Activated T-cell treated with anti-CD3 and anti-CD28 coated beads for 1 hour (primary cell): ENCODE measurements at places on chromosomes 11 and 22.
A peak's percentile ranks its signal among the peaks of the same experiment; 100 is the strongest.

GRCh38 chr11:86802601-86803051 lies 2.3 kb downstream of the PRSS23 start:
- no peak for DNase-seq

GRCh38 chr11:120880498-120881175 lies 143.3 kb upstream of the TBCEL start:
- no peak for DNase-seq

- DNase-seq = no peak
Observed at GRCh38 chr11:10590218-10590915, 21.9 kb upstream of the LYVE1 start.

GRCh38 chr11:71543866-71544265 lies 4.4 kb upstream of the KRTAP5-9 start:
- DNase-seq = no peak

- DNase-seq = no peak
Observed at GRCh38 chr11:104105155-104105554, 58.8 kb downstream of the PDGFD start.

DNA sequence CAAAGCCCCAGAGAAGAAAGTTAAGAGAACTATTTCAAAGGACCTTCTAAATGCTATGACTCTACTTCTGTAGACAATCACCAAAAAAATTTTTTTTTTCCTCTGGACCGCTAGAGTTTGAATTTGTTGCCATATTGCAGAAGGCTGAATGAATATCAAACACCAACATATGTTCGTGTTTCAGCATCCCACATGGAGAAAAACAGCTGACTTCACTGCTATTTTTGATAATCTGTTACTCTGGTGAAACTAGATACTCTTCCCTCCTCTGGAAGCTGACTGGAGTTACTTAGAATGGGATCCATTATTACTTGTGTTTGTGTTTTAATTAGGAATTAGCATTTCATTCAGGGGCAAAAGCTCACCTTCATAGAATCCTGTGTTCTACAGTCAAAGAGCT lies 447.0 kb downstream of the AASDHPPT start:
- DNase-seq = no peak

GRCh38 chr11:5239046-5239445 lies 4.8 kb upstream of the HBD start:
- DNase-seq = no peak

- DNase-seq = no peak
Observed at GRCh38 chr22:34481090-34481489, 560.8 kb upstream of the LARGE1 start.

DNA sequence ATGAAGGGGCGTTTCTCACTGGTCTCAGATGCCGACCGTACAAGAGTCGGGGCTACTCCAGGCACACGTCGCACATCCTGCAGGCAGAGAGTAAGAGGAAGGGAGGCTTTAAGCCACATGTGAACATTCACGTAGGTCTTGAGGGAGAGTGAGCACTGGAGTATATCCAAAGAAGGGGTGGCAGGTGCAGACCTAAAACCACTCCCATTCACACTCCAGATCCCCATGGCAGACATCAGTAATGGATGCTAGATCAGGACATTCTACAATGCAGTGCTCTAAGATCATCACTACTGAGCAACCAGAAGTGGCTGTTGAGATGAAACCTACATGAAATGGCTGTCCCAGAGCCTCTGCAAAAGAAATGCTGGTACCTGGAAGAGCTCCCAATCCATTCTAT lies 39.0 kb downstream of the WT1 start:
- DNase-seq = no peak

GRCh38 chr11:61966734-61967115 lies 709 bp downstream of the FTH1 start:
- peak; percentile 16 for DNase-seq

DNA sequence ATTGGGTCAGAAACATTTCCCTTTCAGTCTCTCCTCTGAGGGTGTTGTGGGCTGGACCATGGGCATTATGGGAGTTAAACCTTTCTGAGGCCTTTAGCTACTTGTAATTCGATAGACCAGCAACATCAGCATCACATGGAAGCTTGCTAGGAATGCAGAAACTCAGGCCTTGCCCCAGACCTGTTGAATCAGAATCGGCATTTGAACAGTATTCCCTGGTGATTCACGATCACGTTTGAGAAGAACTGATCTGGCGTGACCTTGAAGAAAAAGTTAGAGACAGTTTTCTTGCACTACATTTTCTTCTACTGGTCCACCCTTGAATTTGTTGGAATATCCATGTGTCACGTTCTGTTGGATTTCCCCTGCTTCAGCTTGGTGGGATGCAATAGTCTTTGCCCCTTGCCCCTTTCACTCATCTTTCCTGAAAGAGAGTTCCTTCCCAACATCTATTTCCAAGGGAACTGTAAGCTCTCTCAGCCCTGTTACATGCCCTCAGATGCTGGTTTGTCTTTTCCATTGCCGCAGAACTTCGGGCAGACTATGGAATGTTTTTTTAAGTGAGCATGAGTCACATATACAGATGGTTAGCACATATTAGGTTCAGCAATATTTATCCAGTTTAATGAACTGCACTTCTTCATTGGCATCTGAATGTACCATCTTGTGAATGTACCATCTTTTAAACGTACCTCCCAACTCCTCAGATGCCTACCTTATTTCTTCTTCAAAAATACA lies 23.9 kb downstream of the EHF start:
- no peak for DNase-seq

- no peak for DNase-seq
Observed at GRCh38 chr11:27464289-27464696, 8.3 kb downstream of the LGR4 start.

GRCh38 chr11:14132312-14132711 lies 169.8 kb downstream of the SPON1 start:
- no peak for DNase-seq

DNA sequence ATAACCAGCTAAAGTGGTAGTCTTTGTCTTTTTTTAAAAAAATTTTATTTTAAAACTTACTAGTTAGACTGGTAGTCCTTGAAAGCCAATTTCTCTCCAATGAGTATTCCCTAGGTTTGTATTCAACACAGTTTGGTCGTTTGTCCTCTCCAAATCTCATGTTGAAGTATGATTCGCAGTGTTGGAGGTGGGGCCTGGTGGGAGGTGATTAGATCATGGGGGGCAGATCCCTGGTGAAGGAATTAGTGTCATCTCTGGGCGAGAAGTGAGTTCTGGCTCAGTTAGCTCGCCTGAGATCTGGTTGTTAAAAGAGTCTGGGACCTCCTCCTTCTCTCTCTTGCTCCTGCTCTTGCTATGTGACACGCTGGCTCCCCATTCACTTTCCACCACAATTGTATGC lies 18.0 kb downstream of the FLI1 start:
- DNase-seq = no peak

DNA sequence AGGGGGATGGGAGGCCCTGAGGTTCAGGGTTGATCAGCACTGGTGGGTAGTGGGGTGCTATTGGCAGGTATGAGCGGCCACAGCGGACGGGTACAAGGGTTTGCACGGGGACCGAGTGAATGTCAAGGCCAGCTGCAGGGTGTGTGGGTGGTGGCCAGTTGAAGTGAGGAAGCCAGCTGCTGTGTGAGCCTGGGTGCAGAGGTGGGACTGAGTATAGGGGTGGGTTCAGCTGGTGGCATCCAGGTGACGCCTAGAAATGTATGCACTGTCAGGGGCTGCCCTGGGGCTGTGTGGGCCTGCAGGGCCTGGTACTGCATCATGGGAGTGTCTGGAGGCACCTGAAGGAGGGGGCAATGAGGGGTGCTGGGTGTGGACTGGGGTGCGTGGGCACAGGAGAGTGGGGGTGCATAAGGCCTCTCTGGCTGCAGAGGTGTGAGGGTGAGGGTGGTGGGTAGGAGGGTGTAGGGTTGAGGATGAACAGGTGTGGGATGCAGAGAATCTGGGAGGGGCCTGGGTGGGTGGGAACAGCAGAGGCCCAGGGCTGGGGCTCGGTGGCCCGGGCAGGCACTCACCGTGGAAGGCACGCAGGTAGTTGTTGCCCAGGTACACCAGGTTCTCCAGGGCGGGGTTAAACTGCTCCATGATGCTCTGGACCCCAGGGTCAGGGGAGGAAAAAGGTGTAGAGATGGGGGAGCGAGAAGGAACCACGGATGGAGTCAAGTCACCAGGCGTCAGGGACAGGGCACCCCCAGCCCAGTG lies 1.7 kb downstream of the BAIAP2L2 start:
- no peak for DNase-seq

DNA sequence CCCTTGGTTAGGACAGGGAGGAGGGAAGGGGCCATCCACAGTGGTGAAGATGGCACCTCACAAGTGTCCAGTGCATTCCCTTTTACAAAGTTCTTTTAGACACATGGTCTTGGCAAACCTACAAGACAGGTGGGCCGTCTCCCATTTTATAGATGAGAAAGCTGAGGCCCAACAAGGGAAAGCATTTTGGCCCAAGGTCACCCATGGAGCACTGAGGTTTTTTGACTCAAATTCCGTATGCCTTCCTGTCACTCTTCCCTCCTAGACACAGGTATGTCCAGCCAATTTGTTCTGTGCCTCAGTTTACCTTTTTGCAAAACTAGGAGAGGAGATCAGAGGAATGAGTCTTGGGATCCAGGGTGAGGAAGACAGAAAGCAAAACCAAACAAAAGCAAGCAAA lies 1.2 kb downstream of the C1QTNF4 start:
- DNase-seq = no peak

- DNase-seq = no peak
Observed at GRCh38 chr11:111538407-111539114, 2.0 kb upstream of the LAYN start.

- DNase-seq = no peak
Observed at GRCh38 chr11:69035150-69035945, 13.4 kb upstream of the TPCN2 start.

DNA sequence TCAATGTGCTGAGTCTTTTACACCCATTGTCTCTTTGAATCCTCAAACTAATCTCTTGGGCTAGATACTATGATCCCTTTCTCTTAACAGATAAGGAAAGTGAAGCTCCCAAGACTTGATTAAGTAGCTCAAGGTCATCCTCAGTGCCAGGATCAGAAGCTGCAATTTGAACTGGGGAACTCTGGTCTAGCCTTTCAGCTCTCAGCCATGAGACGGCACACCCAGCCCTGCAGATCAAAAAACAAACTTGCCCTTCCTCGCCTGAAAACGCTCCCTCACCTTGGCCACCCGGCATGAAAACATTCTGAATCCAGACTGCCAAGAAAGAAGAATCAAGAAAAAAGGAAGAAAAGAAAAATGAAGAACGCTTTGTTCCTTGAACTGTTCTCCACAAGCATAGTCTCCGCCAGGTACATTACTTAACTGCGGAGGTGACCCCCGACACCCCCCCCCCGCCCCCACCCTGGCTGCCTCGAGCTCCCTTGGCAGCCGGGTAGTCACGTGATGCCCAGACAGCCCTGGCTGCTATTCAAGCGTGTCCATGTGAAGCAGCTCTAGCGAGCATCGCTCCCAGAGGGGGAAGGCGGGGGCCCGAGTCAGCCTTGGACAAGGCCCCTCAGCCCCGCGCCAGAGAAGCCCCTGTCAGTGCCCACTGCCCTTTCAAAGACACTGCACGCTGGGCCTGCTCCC lies 451.2 kb downstream of the MIAT start:
- DNase-seq = no peak

- DNase-seq = no peak
Observed at GRCh38 chr11:129287920-129288319, 87.7 kb upstream of the BARX2 start.

DNA sequence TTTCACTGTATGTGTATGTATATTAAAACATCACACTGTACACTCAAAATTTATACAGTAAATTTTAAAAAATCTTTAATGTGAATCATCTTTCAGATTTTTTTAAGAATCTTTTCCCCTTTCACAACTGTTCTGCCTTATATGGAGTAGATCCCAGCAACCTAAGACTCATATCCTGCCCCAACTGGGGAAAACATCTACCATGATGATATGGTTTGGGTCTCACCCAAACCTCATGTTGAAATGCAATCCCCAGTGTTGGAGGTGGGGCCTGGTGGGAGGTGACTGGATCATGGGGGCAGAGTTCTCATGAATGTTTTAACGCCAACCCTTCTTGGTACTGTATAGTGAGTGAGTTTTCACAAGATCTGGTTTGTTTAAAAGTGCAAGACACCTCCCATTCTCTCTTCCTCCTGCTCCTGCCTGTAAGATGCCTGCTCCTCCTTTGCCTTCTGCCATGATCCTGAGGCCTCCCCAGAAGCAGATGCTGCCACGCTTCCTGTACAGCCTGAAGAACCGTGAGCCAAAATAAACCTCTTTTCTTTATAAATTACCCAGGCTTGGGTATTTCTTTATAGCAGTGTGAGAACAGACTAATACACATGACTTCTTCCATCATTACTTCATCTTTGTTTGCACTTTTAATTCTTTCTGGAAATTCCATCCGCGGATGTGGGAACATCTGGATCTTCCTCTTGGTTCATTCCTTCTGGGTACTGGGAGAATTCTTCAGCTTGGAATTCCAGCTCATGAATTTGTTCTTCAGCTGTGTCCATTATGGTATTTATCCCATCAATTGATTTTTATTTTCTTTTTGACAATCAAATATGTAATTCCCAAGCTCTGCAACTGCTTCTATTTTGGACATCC lies 36.9 kb downstream of the LINC01488 start:
- DNase-seq = no peak

GRCh38 chr22:27065279-27065678 lies 407.9 kb downstream of the MIAT start:
- DNase-seq = no peak

DNA sequence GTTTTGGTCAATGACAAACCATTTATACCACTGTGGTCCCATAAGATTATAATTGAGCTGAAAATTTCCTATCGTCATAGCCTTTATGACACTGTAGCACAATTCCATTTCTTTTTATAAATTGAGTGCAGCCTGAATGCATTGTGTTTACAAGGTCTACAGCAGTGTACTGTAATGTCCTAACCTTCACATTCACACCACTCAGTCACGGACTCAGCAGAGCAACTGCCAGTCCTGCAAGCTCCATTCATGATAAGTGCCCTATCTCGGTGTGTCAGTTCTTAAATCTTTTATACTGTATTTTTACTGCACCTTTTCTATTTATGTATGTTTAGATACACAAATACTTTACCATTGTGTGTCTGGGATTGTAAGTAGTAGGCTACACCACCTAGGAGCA lies 55.2 kb upstream of the SLC25A18 start:
- no peak for DNase-seq

DNA sequence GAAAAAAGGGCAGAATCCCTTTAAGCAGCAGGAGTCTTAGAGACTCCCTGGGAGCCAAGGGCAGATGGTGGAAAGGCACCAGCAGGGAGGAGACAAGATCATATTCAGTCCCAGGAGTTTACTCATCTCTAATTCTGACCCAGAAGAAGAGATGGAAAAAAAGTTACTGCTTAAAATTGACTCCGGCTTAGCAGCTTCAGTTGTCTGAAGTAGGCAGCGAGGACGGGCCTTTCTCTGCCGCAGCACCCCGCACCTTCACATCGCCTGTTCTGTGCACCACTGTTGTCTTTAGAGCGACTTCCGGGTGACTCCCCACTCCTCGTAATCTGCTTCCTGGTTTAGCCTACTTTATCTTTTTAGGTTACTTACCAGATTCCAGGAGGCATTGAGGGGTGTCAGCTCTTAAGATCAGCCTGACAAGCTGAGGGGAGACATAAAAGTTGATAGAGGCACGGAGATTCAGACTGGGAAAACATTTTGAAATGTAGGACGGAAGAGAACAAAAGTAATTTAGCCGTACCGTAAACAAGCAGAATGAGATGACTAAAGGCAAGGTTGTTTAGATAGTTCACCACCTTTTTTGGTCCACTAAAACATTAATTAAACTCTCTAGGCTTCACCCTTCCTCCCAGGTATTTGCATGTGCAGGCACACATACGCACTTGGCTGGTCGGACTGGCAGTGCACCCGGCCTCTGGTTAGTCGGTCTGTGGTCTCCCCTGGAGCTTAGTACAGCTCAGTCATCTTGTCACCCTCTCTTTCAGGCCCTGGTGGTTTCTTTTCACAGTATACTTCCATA lies 74.3 kb downstream of the CECR2 start:
- no peak for DNase-seq

GRCh38 chr22:21754523-21754922 lies 18.9 kb upstream of the YPEL1 start:
- no peak for DNase-seq
